ENCODE measurements at places on chromosomes 2 and 18.

GRCh38 chr2:119837350-119837749, 77.6 kb downstream of the PTPN4 start:
- DNase-seq: no peak

DNA sequence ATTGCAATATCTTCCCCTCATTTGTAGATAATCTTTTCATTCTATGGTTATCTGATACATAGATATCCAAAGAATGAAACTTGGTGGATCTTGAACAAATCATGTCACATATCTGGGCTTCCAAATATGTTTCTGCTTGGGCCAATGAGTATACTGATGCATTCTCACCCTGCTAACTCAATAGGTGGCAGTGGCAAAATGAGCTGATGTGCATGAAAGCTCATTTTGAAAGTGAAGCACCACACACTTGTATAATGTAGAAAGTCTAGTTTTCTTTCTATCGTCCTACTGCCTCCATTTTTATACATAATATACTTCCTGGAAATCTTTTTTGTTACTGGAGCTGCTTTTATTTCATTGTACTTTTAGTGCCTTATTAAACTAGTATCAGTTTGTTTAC, 208.2 kb downstream of the PRKCE start:
- DNase-seq: no peak

DNA sequence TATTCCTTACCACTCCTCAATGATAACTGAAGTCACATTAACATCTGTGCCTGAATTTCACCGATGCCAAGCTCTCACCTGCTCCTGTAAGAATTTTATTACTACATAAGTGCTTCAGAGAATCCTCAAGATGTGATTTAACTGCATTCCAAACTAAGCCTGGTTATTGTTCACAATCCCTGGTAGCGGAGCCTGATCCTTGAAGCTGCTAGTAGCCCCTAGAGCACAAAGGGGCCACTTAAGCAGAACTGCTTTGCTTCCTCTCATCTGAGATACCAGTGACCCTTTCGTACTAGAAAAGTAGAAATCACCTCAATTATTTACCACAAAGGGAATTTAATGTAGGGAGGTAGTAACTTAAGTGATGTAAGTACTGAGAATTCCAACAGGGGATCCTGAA, 529.6 kb downstream of the CPS1 start:
- no peak for DNase-seq

DNA sequence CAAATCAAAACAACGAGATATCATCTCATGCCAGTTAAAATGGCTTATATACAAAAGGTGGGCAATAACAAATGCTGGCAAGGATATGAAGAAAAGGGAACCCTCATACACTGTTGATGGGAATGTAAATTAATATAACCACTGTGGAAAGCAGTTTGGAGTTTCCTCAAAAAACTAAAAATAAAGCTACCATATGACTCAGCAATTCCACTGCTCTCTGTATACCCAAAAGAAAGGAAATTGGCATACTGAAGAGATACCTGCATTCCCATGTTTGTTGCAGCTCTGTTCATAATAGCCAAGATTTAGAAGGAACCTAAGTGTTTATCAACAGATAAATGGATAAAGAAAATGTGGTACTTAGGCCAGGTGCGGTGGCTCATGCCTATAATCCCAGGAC, 124.8 kb downstream of the MSTN start:
- DNase-seq: no peak

GRCh38 chr2:136137982-136138381, 20.0 kb upstream of the CXCR4 start:
- DNase-seq: no peak

GRCh38 chr2:169771021-169771420, 27.6 kb upstream of the SSB start:
- DNase-seq: no peak

DNA sequence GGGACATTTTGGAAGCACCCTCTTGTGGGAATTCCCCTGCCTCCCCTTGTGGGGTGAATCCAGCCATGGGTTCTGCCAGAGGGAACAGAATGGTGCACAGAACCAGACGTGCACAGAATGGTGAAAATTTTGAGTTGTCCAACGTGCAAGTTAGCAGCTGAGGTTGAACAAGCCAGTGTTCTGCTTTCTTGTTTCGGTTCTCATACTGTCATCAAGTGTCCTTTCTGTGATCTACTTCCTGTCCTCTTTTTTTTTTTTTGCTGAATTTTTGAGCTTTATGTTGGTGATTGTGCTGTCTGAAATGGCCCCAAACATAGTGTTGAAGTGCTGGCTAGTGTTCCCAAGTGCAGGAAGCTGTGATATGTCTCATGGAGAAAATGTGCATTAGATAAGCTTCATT, 21.5 kb upstream of the REEP1 start:
- DNase-seq: no peak

Data from NCI-H69 (cell line).